ENCODE measurements at places on chromosomes 7 and 10.

DNA sequence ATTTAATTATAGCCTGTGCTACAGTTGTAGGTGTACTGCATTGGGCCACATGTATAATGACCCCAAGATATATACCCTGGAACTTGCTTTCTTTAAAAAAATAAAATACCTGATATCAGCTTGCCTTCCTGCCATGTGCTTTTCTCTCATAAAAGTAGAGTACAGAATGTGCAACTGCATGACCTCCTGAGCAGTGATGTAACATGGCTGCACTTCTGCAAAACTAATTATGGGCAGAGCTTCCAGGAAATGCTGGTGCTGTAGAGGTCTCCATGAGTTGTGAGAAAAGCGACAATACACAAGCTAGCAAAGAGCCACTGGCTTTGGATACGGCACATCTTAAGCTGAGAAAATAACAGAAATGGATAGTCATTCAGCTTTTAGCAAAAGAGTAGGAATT, 6.5 kb upstream of the ERLIN1 start:
- no peak for DNase-seq

DNA sequence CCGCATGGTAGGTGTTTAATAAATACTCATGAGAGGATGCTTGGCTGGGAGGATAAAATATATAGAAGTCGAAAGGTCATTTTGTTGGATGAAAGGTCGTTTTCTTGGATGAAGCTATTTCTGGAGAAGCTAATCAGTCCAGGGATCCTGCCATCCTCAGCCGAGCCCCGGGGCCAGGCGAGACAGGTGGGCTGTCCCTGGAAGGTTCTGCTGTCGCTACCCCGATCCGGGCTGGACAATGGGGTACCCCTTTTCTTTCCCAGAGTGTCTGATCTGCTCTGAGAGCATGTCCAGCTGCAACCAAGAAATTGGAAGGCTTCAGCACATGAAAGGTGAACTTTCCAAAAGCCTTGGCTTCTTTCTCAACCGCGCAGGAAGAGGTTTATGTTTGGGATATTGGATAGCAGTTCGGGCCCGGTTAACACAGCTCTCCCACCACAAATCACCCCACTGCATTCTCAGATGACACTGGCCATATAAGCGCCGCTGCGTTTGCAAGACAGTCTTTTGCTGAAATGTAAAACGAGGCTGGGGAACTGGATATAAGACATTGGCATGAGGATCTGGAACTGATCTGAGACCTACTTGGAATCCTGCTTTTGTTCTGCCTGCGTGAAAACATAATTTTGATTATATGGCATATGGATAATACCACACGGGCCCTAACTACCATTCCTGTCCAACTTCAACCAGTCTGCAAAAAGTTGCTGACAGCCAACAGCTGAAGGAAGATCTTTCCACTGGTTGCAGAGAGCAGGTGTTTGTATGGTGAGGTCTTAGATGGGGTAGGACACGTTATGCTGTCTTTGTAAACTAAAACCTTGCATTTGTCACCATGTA, 31.2 kb upstream of the MSRB2 start:
- no peak for DNase-seq

- DNase-seq, result no peak
These were observed 682 bp downstream of the TBXAS1 start for GRCh38 chr7:139829775-139830117.

GRCh38 chr10:62075912-62076311, 174.4 kb downstream of the ARID5B start:
- DNase-seq, result no peak

GRCh38 chr10:3499120-3499519, 285.9 kb downstream of the KLF6 start:
- no peak for DNase-seq

DNA sequence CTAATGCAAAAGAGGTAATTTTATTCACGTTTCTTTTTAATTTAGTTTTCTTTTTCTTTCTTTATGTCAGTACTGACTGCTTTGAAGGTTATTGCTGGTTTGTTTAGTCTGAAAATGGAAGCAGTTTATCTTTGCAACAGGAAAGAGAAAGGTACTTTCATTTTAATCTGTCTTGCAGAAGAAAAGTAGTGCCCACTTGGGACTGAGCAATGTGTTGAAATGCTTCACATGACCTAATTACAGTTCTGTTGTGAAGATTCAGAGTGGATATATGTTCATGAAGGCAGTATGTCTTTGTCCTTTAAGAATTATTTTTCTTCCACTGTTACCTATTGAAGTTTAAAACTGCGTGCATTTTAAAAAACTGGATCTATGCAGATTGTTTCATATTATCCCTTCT, 80.1 kb downstream of the ANKIB1 start:
- no peak for DNase-seq

DNA sequence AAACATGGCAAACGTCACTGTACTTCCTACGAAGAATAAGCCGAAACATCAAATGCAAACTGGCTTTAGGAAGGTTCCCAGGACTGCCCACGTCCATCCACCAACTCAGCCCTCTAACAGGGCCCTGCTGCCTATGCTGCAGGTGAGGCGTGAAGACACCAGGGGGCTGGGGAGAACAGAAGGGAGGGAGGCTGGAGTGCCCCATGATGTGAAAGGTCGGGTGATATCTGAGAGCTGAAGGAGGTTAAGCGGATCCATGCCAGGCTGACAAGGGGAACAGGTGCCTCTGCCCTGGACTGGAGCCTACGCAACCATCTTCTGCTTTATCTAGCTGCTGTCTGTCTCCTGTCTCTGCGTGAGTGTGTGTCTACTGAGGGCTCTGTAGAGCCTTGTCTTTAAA, 40.2 kb upstream of the ATP6V0A4 start:
- no peak for DNase-seq

DNA sequence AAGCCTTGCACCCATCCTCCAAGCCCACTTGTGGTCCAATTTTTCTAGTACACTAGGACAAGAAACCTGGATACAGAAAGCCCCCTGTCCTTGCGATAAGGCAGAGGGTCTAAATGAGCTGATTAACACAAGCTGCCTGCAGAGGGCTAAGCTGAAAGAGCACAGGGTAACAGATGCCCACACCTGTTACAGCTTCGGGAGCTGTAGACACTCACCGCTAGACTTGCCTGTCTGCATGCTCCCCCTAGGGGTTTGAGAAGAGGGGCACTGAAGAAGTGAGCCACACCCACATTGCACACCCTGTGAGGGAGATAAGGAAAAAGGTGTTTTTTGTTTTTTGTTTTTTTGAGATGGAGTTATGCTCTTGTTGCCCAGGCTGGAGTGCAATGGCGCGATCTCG, 386.5 kb upstream of the AUTS2 start:
- DNase-seq, result no peak

GRCh38 chr10:6593241-6593671, 13.2 kb upstream of the PRKCQ start:
- DNase-seq, result no peak

- DNase-seq, result no peak
These were observed 36.2 kb downstream of the NOLC1 start for GRCh38 chr10:102188298-102188940.

DNA sequence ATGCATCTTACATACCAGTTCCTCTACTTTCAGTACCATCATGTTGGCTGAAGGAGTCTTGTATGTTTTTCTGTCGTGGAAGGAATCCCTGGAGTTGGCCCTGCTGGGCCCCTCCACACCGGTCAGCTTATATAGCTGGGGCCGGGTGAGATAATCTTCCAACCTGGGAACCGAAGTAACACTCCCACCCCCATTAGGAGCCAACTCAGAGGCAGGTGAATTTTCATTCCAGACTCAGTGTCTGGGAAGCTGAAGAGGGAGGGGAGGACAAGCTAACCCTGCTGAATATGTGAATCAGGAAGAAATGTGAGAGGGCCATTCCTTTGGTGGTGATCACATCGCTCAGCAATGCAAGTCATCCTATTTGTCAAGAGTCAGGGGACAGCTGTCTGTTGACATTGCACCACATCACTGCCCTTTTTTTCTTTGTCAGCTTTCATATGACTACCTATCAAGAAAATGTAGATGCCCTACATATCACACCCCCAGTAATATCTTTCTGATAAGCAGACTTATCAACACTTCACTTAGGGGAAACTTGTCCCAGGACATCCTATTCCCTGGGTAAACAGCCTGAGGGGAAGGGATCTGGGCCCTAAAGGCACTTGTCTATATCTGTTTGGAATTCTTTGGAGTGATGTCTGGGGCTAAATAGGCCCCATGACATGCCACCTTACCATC, at the start of gene ANKRD1:
Gene ANKRD1, minus strand, starts transcription at position 102 of the 681 bp plus-strand sequence. Its CDS starts 60 bp downstream, at position 42.
- no peak for DNase-seq

GRCh38 chr10:117071286-117072050, 66.5 kb upstream of the SHTN1 start:
- no peak for DNase-seq

DNA sequence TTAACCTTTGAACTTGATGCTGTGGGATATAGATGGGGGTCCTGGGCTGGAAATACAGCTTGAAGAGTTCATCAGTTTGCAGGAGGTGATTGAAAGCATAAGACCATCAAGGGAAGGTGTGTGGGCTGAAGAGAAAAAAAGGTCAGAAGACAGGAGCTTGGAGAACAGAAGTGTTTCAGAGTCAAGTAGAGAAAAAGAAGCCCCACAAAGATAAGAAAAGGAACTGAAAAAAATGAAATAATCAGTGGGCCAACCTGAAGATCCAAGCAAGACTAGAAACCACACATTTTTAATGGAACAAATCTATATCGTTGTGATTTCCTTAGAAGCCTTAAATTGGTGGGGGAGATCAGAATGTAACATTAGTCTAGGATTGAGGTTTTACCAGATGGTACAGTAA, 22.5 kb downstream of the ZEB1 start:
- DNase-seq, result no peak

DNA sequence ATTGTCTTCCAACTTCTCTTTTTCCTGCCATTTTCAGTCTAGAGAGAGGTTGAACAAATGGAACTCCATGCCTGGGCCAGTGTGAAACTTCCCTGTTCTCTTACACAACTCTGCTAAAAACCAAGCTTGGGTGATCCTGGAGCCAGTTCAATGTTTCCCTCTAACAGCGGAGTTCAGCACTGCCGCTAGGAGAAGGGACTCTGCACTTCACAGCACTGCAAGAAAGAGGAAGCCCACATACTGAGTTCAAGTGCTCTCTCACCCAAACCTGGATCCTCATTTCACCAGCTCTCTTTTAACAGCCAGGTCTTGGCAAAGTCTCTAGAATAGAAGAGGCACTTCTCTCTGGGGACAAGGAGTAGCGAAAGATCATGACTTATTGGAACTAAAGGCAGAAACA, 18.8 kb downstream of the FOXI2 start:
- DNase-seq, result no peak

DNA sequence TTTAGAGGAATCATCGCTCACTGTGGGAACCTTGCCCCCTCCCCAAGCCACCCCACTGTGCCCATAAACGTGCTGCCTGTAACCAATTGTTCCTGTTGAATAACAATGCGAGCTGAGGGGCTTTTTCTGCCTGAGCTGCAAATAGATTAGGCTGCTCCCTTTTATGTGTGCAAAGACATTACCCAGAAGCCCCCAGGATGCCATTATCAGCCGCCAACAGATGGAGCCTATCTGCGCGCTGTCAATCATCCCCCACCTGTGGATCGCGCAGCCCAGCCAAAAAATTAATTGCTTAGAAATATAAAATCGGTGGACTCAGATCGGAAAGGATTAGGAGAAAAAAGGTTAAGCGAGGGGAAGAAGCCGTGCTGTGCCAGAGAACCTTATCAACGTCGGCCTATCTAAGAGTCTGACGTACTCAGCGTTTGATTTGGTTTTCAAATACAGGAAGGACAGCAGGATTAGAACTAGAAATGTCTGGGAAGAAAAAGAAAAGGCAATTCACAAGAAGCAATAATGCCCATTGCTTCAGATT, 167.3 kb upstream of the MYO3A start:
- DNase-seq, result no peak

GRCh38 chr7:45223728-45224630, 66.4 kb downstream of the RAMP3 start:
- DNase-seq, result no peak

DNA sequence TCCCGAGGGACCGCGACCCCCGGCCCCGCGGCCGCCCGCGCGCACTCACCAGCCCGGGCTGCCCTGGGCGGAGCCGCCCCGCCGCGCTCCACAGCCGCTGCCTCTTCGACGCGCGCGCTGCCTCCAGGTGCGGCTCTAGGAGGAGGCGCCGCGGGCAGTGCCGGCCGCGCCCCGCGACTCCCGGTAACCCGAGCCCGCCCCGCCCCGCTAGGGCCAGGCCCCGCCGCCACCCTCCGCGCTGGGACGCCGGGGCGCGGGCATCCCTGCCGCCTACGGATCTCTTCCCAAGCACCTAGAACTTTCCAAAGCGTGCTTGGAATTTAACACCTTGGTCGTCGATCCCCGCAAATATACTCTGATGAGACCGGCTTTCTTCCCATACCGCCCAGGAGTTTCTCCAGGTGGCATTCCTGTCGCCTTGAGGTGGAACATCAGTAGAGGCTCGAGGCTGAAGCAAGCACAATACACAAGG, at the start of gene SLC26A5:
Gene SLC26A5, minus strand, starts transcription at position 159 of the 472 bp plus-strand sequence. CDS start 24,693 bp downstream, outside the sequence.
- DNase-seq, result no peak

DNA sequence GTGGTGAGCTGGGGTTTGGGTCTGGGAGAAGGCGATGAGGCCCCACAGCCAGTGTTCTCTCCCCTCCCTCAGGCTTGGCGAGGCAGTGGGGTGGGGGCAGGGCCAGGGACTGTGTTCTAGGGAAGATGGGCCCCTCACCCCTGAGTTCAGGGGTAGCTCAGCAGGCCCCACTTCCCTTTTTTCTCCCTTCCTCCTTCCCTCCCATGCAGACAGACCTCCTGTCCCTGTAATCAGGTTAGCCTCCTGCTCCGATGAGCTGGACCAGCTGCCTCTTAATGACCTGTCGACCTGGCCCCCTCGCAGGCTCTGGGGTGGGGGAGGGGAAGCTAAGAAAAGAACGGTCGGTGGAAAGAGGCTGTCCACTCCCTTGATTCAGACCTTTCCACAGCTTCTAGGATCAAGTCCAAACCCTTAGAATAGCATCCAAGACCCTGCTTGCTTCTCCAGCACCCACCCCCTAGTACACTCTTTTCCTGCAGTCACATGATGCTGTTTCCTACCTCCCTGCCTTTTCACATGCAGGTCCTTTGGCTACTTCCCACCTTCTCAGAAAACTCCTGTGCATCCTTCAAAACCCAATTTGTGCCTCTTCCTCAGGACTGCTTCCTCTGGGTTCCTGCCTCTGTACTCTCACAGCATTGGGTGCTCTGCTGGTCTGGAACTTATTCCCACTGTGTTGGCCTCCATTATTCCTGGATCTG, 64.1 kb downstream of the ZMIZ1 start:
- DNase-seq, result no peak

DNA sequence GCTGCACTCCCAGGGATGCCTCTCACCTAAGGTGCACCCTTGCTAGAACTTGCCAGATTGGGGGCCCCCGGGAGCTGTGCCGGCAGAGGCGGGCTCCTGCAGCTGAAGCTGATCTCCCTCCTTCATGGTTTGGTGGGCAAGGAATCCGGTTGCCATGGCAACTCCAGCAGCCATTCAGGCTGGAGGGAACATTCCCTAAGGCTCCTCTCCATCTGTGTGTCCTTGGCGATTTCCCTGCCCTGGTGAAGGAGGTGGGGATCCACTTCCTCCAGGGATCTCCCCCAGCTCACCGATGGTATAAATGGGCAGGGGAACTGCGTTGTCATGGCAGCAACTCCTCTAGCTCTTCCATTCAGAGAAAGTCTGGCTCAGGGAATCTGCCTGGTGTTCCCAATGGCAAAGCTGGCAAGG, 49.6 kb upstream of the GPR158 start:
- DNase-seq, result peak; percentile 35
